ENCODE measurements at places on chromosomes 7 and 10.

DNA sequence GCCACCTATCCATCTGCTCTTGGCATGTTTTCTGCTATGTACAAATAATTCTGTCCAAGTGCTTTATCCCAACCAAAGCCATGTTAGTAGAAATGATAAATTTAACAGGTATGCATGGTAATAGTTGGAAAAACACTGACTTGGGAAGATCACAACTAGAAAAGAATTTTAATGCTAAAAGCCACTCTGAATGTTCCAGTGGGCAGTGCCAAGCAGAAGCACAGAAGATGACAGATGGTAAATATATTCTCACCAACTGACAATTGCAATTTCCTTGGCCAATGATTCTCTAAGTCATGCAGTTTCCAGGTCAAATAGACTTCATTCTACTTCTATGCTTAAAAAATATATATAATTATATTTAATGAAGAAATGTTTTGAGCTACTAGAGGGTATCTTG is 83.6 kb upstream of the SEMA3C start:
- no peak for DNase-seq

GRCh38 chr7:140646931-140647647 is 6.5 kb upstream of the DENND2A start:
- peak; percentile 87 for DNase-seq

DNA sequence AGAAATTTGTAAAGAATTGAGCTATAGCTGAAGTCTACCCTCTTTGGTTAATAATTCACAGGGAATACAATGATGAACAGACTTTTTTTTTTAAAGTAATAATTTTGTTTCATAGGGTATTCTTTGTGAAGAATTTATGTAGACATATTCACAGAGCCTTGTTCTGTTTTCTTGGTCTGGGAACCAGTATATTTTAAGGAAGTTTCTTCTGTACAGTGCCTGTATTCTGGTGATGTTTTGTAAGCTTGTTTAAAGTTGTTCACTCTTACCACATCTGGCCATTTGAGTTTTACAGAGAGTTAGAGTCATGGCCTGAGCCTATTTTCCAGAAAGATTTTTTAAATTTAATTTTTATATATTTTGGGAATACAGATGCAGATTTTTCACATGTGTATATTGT is 70.3 kb downstream of the CCSER2 start:
- DNase-seq: no peak

DNA sequence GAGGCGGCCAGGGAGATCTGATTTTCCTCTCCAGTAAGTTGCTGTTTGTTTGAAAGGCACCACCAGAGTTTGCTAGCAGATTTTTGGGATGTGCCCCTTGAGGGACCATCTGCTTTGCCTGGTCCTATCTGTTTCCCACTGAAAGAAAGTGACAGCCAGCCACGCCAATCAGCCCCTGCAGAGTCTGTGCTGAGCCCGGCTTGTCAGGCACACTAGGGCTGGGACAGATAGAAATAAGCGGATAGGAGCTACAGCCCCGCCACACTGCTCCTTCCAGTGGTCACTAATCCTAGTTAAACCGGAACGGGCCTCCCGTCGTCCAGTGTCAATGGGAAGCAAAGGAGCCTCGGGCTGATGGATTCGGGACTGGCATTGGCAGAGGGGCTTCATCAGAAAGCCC is 161.9 kb upstream of the PRR15 start:
- peak; percentile 58 for DNase-seq

- no peak for DNase-seq
Observed at GRCh38 chr7:8362723-8363369, 70.6 kb upstream of the NXPH1 start.

DNA sequence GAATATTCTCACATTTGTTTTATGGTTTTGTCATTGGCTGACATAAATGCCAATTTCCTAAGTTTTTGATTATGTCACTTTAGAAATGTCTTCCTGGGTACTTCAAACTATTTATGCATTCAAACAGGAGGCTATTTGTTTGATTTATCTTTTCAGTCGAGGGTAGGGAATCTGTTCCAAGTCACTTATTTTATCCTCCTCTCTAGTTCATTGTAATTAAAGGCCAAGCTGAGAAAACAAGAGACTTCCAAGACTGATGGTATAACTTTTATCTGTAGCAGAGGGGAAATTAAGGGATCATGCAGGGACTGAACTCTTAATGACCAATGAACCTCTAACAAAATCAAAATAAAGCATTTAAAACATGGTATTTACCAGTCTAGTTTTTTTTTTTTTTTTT is 968.4 kb downstream of the SORCS3 start:
- DNase-seq: no peak

- no peak for DNase-seq
Observed at GRCh38 chr10:133332936-133333699, 3.6 kb downstream of the CALY start.

- peak; percentile 34 for DNase-seq
Observed at GRCh38 chr7:149878523-149878921, 4.8 kb downstream of the ATP6V0E2 start.

DNA sequence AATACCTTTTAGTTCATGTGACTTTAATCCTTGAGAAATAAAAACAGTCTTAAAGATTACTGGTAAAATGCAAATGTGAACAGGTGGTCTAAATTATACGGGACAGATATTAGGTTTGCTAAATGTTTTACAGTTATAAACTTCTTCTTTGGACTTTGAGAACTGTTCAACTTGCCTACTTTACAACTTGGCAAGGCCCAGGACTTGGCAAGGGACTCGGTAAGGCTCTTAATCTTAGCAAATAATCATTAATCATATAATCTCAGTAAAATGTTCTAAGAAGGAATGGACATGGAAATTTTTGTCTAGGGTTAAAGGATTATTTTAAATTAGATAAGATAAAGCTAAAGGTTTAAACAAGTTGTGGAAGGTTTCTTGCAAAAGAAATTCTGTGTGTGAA is 4.8 kb upstream of the UBE2D4 start:
- no peak for DNase-seq

- no peak for DNase-seq
Observed at GRCh38 chr7:1669064-1669951, 769 bp upstream of the ELFN1 start.

- no peak for DNase-seq
Observed at GRCh38 chr7:19554581-19554980, 154.3 kb downstream of the POLR1F start.

DNA sequence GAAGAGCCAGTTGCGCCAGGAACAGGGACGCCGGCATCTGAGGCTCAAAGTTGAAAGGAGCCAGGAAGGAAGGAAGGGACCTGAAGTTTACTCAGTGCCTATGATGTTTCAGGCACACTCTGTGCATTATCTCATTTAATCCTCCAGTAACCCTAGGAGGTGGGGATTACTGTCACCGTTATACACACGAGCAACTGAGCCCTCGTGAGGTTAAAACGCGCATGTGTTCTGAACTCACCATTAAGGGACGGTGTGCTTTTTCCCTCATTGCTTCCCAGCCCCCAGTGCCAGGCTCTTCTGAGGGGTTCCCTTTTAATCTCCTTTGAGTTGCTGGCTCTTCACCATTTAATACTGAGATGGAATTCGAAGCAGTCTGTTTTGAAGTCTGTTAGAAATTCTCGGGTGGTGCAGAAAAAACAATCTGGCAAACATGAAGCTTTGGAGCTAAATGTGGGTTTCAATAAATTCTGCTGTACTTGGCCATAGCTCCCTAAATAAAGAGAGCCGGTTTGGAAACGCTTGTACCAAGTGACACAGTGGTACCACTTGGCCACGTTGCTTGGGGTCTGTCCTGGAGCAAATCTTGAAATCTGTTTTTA is 102.2 kb downstream of the TAX1BP1 start:
- DNase-seq: peak; percentile 85

DNA sequence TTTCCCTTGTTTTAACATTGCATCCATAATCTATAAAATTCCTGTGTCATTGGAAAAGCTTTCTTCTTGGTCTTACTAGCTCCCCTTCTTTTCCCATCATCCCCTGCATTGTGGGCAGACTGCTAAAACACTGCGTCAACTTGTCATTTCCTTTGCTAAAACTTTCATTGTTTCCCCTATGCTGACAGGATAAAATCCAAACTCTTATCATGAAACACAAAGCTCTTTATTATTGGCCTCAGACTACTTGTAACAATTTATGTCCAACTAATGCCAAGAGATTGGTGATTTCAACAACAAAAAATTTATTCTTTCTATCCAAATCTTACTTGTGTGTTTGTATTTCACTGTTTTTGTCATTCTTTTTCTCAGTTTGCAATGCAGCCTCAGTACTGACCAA is 339.1 kb downstream of the HGF start:
- DNase-seq: no peak

GRCh38 chr10:26410356-26410755 is 27.8 kb upstream of the APBB1IP start:
- no peak for DNase-seq

DNA sequence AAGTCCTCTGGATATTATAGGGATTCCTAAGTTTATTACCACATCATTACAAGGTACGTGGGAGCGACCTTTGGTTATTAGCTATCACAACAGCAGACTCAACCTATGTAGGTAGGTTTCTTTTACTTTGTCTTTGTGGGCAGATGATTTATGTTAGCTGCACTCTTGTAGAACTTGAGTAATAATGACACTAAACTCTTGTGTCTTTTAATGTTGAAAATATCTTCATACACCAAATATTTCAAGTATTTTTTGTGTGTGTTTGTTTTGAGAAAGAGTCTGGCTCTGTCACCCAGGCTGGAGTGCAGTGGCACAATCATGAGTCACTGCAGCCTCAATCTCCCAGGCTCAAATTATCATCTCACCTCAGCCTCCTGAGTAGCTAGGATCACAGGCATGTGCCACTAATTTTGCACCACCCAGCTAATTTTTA is 19.2 kb upstream of the SUPV3L1 start:
- no peak for DNase-seq
